ENCODE measurements at places on chromosomes 1 and 21. TPM values are rescaled to one million over a fixed set of nuclear protein-coding genes. Genes with fewer than 3 reads are reported as not detected.

GRCh38 chr1:6703016-6703415 lies 1.4 kb upstream of the DNAJC11 start:
- no peak for DNase-seq

GRCh38 chr1:205230982-205231381 lies 3.2 kb downstream of the TMCC2 start:
- DNase-seq: no peak

GRCh38 chr1:64478594-64479470 lies 8.9 kb downstream of the CACHD1 start:
- no peak for DNase-seq

GRCh38 chr1:12229386-12229834 lies 420 bp upstream of the VPS13D start:
- no peak for DNase-seq

Gene LRIG2
- 3.6 TPM for polyA plus RNA-seq

DNA sequence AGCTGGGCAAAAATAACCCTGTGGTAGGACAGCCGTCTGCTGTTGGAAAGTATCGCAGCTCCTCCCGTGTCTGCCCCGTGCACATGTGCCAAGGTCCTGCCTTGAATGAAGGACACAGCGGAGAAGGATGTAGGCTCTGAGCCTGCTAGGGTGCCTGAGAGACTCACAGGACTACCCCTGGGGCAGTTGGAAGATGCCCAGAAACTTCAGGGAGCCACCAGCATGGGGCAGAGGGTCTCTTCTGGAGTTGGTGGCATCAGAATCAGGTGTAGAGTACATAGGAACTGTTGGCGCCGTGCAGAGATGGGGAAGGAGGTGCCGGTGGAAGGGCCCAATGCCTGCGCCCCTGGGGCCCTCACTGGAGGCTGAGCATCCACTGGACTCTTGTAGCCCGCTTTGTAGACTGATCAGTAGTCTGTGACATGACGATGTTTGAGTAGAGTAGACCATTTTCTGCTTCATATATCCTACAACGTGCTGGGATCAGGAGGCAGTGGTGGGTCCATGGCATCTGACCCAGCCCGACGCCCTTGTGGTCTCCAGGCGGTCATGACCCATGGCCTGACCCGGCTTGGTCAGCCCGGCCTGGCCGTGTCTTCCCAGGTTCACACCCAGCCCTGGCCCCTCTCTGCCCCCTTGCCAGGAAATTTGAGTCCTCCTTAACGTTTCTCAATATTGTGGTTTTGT lies 5.3 kb upstream of the C1orf174 start:
- DNase-seq: peak; percentile 60

Gene TMEM125
- 22.0 TPM for polyA plus RNA-seq

- DNase-seq: no peak
Observed at GRCh38 chr1:157485793-157486192, 66.5 kb downstream of the FCRL5 start.

DNA sequence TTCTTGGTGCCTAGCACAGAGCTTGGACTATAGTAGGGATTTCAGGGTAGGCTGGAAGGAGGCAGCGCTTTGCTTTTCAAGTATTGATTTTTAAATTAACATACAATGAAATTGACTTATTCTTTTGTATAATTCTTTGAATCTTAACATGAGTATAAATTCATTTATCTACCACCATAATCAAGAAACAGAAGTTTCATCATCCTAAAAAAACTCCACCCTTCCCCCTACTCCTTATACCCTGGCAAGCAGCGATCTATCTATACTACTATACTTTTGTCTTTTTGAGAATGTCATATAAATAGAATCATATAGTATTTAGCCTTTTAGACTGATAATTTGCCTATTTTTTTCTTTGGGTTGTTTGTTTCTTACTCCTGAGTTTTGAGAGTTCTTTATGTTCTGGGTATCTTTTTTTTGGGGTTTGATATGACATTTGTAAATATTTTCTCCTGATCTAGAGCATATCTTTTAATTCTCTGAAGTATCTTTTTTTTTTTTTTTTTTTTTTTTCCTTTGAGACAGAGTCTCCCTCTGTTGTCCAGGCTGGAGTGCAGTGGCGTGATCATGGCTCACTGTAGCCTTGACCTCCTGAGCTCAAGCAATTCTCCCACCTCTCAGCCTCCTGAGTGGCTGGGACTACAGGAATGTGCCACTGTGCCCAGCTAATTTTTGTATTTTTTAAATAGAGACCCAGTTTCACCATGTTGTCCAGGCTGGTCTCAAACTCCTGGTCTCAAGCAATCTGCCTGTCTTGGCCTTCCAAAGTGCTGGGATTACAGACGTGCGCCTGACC lies 6.4 kb downstream of the RPS6KC1 start:
- DNase-seq: no peak

DNA sequence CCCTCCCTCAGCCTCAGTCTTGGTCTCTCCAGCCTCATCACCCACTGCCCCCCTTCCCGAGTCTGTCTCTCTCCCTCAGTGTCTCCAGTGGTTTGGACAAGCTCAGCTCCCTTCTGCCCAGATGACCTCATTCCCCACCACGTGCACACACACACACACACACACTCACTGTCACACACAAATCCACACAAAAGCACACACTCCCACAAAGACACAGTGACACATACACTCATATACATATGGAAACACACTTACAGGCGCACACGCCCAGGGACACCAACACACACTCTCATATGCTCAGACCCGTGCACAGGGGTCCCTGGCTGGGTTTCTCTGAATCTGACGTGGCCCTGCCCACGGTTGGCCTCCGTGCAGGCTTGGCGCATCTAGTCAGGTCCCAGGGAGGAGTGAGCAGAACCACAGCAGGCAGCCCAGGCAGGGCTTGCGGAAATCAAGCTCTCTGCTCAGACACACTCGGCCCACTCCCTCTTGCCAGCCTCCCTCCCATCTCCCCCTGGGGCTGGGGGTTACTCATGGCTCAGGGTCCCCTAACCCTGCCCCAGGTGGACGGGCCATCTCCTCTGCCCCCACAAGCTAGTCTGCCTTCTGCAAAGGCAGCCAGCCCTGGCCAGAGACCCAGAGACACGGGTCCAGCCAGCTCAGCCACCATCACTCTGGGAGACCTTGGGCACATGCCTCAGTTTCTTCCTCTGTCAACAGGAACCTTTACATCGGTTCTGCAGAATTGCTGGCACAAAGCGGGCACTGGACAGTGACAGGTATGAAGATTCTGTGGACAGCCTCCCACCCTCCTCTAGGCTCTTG lies 38.5 kb upstream of the FAM131C start:
- DNase-seq: peak; percentile 65

Gene TRIM67
- 0.04 TPM for polyA plus RNA-seq

Gene LACTBL1
- not detected for polyA plus RNA-seq

Gene C1orf116
- polyA plus RNA-seq: 11.9 TPM

DNA sequence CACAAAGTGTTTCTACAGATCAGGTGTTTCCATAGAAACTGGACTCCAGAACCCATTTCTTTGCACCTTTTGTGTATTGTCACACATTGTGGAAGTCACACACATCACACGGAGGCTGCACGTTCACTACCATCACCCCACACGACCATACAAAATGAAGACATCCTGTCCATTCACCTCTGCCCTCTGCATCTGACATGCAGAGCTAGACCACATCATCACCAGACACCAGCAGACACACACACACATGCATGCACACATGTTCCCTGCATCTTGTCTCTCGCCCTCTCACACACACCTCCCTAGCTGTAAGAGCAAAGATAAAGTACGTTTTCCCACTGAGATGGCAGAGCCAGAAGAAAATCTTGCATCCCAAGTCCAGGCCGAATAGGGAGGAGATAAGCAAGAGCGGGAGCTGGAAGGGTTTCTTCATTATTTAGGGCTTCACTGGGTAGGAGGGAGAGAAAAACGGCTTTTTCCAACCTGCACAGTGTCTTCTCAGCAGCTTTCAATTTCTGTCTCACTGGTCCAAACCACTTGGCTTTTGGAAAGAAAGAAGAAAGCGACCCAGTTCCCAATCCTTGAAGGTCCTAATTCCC lies 709 bp downstream of the PRELP start:
- DNase-seq: no peak

DNA sequence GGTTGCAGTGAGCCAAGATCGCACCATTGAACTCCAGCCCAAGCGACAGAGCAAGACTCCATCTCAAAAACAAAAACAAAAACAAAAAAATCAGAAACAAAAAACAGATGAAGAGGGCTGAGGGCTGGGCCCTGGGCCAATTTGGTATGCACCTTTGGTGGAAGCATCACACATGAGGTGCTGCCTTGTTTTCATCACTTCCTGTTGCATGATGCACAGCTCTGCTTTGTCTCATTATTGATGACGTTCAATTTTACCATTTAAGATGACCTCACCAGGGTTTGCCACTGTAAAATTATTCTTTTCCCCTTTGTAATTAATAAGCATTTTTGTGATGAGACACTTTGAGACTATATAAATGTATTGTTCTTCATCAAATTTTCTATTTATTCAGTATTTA lies 9.8 kb upstream of the IFNAR2 start:
- DNase-seq: no peak

Gene ANXA9
- polyA plus RNA-seq: 38.5 TPM

DNA sequence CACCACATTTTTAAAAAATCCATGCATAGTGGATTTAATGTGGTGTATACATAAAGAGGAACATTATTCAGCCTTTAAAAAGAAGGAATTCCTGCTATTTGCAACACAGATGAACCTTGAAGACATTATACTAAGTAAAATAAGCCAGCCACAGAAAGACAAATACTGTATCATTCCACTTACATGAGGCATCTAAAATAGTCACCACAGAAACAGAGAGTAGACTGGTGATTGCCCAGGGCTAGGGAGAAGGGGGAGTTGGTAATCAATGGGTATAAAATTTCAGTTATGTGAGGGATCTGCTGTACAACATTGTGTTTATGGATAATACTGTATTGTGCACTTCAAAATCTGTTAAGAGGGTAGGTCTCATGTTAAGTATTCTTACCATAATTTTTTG lies 10.0 kb downstream of the FAM163A start:
- DNase-seq: no peak

Gene PGLYRP4
- polyA plus RNA-seq: not detected

Gene CYP4A11
- 384 TPM for polyA plus RNA-seq

Gene KRTAP19-2
- not detected for polyA plus RNA-seq

- DNase-seq: peak; percentile 43
Observed at GRCh38 chr1:150366416-150367296, 2.7 kb downstream of the RPRD2 start.
